ENCODE measurements at places on chromosomes 3 and 15.

DNA sequence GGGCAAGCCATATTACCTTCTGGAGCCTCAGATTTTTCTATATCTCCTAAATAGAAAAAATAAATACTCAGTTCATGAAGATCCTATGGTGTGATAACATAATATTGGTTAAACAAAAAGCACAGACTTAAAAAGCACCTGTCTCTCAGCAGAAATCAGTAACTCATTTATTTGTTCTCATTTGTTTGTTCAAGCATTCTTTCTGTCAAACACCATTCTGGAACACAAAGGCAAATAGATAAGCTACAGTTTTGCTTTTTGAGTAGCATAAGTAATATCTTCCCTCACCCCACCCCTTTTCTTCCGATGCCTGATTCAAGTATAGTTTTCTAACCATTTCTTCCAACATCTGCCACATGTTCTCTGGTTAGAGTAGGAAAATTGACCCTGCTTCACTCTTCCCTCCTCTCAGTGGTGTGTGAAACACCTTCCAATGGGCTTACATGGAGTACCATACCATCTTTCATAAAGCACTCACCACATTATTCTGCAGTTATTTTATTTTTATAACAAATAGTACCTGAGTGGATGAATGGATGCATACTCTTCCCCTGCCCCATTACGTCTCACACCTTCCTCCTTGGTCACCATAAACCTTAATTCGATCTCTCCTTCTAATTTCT is 8.4 kb upstream of the IL1RAP start:
- no peak for DNase-seq

- DNase-seq = no peak
Measured at GRCh38 chr3:195151866-195152541, 119.0 kb downstream of the XXYLT1 start.

DNA sequence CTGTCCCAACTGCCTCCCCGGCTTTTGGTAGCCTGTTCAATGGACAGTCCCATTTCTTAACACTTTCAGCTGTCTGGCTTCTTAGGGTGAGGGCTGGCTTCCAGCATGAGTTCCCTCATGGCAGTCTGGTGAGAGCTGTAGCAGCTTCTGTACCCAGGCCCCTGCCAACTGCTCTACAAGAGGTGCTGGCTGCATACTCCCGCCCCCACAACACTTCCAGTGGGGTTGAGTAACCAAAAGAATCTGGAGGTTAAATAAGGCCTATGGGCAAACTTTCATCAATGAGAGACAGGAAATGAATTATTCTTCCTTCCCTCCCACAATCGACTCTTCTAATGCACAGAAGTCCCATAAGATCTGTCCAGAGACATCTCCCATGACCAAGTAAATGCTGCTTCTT is 145.0 kb downstream of the NEK10 start:
- DNase-seq = no peak

GRCh38 chr3:112247900-112248299 is 46.1 kb downstream of the SLC9C1 start:
- DNase-seq = peak; percentile 9

DNA sequence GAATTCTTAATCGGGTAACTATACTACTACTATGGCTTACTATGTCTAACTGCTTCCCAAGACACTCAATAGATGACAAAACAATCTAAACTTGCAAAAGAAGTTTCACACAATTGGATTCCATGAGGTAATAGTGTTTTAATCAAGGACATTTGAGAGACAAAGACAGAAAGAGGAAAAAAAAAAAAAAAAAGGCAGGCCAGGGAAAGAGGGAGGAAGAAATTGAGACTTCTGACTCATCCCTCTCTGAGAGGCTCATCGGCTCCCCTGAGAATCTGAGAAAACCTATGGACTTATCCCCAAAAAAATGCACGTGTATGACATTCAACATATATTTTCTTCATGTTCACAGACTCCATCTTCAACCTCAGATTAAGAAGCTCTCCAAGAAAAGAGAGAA is 61.0 kb downstream of the SCAPER start:
- DNase-seq = no peak

DNA sequence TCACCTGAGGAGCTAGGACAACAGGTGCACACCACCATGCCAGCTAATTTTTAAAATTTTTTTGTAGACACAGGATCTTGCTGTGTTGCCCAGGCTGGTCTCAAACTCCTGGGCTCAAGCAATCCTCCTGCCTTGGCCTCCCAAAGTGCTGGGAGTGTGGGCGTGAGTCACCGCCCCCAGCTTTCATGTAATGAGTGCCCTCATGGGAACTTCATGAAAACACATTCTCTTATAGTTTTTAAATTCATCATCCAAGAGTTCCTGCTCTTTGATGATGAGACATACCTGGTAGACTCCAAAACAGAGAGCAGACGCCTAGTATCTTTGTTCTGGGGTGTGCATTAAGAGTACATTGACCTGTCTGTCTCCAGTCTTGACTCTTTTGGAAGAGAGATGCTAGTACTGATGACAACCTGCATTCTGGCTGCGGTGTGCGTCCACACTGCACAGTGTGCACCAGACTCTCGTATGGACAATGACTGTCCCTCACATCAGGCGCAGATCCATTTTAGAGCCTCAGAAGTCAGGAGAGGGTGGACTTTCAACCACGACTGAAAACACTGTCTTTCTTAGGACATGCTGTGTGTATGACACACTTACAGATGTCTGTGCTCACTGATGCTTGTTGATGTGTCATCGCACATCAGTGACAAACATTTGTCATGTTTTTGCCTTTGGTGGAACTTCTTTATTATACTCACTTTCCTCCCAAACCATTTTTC is 2.0 kb downstream of the NRROS start:
- peak; percentile 82 for DNase-seq

DNA sequence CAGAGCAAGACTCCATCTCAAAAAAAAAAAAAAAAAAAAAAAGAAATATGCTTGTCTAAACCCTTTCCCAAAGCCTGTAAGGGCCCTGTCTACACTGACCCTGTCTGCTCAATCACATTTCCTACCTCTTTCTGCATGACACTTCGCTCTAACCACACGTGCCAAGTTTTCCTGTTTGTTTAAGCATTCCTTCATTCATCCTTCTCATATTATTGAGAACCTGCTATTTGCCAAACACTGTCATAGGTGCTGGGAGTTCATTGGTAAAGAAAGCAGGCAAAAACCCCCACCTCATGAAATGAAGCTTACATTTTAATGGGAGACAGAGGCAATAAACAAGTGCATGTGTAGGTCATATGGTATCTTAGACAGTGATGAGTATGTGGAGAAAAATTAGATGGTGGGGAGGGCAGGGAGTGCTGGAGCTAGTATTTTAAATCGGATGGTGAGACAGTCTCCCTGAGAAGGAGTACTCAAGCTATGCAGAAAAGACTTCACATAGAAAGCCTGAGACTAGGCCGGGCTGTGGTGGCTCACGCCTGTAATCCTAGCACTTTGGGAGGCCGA is 48.0 kb downstream of the B3GNT5 start:
- no peak for DNase-seq

- DNase-seq = no peak
Measured at GRCh38 chr3:46905213-46905560, 27.7 kb downstream of the PTH1R start.

DNA sequence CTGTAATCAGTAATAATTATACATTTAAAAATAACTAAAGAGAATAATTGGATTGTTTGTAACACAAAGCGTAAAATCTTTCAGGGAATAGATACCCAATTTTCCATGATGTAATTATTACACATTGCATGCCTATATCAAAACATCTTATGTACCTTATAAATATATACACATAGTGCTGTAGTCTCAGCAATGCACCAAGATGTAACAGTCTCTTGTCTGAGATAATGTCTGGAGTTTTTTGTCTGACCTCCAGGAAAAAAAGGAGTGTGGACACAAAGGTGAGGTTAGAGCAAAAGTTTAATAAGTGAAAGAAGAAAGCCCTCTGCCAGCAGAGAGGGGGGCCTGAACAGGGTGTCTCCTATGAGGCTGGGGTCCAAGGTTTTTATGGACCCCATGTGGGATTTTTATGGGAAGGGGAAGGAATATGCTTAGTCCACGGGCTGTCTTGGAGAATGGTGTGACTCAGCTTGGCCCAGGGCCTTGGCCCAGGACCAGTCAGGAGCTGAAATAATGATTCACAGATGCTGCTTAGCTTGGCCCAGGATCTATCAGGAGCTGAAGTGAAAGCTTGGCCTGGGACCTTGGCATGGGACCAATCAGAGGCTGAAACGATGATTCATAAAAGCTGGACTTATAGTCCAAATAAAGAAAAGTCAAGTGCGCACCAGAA is 545.0 kb downstream of the ZPLD1 start:
- no peak for DNase-seq

GRCh38 chr15:22224241-22224671 is 143.9 kb downstream of the OR4M2 start:
- DNase-seq = no peak

GRCh38 chr3:16849229-16849628 is 35.5 kb upstream of the PLCL2 start:
- peak; percentile 93 for DNase-seq

GRCh38 chr15:93422476-93422875 is 333.5 kb upstream of the RGMA start:
- no peak for DNase-seq

GRCh38 chr3:126816298-126816697 is 112.3 kb downstream of the CHCHD6 start:
- no peak for DNase-seq

- DNase-seq = no peak
Measured at GRCh38 chr15:50884540-50884939, 23.9 kb upstream of the AP4E1 start.

DNA sequence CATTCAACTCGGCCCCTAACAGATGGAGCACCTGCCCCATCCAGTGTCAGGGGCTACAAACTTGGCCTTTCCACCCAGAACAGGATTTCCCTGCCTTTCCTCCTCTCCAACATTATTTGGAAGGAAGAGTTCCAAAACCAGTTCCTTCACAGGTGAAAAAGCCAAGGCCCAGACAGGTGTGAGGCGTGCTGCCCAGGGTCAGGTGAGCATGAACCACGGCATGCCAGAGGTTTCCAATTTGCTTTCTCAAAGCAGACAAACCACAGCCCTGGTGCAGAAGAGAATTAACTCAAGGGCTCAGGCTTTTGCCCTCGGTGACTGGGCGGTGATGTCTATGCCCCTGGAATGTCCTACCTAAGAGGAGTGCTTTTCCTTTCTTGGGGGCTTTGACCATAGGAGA is 43.2 kb downstream of the LDHAL6B start:
- DNase-seq = no peak

- no peak for DNase-seq
Measured at GRCh38 chr3:14837186-14837877, 18.6 kb downstream of the FGD5 start.

DNA sequence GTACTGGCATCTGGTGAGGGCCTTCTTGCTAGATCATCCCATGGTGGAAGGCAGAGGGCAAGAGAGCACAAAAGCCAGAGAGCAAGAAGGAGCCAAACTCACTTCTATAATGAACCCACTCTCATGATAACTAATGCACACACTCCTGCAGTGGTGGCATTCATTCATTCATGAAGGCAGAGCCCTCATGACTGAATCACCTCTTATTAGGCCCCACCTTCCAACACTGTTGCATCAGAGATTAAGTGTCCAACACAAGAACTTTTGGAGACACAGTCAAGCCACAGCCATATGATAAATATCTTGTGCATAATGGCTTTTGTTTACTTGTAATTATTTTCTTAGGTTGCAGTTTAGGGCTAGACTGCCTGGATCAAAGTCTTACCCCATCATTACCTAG is 182.7 kb downstream of the TIGIT start:
- no peak for DNase-seq

GRCh38 chr3:151330899-151331298 is 1.6 kb upstream of the P2RY13 start:
- peak; percentile 85 for DNase-seq

- DNase-seq = peak; percentile 32
Measured at GRCh38 chr15:78438619-78439285, 736 bp downstream of the IREB2 start.

DNA sequence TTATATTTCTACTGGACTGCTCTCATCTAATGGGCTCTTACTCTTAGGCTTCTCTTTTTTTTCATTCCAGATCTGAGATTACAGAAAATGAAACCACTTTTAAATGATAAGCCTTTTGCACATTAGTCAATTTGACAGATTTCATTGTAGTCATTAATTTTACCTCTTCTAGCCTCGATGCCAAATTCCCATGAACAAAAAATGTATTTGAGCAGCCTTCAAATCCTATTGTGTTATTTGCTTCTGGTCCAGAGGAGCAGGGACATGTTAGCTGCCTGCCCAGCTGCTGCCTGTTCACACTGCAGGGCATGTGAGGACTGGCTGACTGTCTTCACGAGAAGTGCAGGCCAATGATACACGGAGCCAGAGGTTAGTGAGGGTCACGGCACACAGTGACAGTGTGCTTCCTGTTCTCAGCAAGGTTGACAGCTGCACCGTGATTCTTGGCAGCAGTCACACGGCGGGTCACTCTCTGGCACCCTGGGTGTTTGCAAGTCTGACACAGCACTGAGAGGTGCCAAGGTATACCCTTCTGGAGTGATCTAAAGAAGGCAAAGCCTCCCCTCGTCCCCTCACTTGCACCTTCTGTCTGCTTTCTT is 40.8 kb downstream of the KAT2B start:
- peak; percentile 29 for DNase-seq

DNA sequence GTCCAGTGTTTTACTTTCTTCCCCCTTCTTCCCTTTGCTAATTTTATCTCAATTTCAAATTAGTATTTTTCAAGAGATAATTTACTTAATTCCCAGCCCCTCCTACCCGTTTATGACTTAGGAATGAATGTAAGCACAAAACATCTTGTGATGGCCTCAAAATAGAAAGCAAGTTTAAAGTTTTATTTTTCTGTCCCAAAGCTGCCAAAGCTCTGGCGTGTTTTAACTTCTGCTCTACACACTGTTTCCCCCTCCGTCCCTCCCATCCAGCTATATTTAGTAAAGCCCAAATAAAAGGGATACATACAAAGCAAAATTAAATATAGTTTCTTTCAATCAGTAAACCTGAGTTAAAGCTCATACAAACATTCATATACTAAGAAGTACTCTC is 59.9 kb downstream of the IGF2BP2 start:
- DNase-seq = no peak

- peak; percentile 17 for DNase-seq
Measured at GRCh38 chr3:61182662-61183061, 68.6 kb downstream of the FHIT start.

GRCh38 chr3:99934975-99935797 is 117.5 kb downstream of the CMSS1 start:
- DNase-seq = no peak

- DNase-seq = no peak
Measured at GRCh38 chr15:62135532-62136134, 29.5 kb downstream of the C2CD4B start.

- DNase-seq = peak; percentile 57
Measured at GRCh38 chr3:113103588-113103987, 107.8 kb upstream of the BOC start.

DNA sequence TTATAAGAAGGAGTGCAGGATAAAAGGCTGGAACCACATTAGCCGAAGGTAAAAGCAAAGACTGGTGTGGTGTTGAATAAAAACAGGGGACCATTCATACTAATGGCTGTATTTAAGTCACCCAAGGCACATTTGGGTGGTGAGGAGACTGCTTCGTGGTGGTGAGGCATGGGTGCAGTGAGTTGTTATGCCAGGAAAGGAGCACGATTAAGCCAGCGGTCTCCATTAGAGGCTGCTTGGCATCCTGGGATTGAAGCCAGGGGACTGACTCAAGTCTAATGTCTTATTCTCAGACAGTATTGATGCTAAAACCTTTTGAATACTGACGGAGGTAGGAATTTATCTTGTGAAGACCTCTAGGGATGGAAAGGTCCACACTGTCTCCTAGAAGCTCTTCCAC is 21.9 kb downstream of the FEM1B start:
- DNase-seq = no peak

GRCh38 chr3:126548556-126549466 is 9.9 kb downstream of the C3orf22 start:
- no peak for DNase-seq

GRCh38 chr3:172776049-172776717 is 25.7 kb downstream of the ECT2 start:
- no peak for DNase-seq

Measured in inflammatory macrophage treated with lipopolysaccharide for 4 hours (primary cell).